ENCODE measurements at places on chromosomes 2 and 18.

DNA sequence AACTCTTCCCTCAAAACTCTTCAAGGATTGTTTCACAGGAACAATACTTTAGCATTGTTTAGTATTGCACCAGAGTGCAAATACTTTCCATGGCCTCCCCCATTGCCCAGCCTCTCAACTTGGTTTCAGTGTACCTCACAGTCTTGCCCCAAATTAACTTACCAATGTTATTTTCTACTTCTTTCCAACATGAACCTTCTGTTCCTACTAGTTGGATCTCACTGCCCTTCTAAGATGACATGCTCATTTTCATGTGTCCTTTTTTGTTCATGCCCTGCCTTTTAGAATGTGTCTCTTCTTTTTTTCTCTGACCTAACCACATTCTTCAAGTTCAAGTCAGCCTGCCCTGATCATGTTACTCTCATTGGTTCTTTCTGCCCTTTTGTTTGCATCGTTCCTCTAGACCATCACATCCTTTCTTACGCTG, 4.1 kb downstream of the SPATS2L start:
- DNase-seq: no peak

- DNase-seq: no peak
Observed at GRCh38 chr2:177172034-177172880, 40.3 kb upstream of the HNRNPA3 start.

DNA sequence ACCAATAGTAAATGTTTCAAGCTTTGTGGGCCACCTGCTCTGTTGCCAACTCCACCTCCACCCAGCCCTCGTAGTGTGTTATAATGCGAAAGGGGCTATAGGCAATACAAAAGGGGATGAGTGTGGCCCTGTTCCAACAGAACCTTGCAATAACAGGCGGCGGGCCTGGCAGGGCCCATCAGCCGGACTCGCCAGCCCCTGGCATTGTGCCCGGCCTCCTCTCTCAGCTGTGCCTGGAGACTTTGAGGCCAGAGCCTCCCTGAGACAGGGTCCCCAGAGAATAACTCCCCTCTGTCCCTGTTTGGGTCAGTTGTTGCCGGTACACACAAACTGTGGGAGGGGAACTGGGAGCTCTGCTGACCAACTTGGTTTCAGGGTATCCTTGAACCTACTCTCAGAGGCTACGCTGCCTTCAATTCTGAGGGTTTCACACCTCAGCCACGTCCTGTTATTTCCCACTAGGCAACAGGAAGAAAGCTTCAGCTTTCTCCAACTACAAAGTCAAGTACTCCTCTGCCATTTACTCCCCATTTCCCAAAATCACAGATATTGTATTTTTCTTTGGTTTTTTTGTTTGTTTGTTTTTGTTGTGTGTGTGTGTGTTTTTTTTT, 58.0 kb upstream of the ZNF236 start:
- no peak for DNase-seq

DNA sequence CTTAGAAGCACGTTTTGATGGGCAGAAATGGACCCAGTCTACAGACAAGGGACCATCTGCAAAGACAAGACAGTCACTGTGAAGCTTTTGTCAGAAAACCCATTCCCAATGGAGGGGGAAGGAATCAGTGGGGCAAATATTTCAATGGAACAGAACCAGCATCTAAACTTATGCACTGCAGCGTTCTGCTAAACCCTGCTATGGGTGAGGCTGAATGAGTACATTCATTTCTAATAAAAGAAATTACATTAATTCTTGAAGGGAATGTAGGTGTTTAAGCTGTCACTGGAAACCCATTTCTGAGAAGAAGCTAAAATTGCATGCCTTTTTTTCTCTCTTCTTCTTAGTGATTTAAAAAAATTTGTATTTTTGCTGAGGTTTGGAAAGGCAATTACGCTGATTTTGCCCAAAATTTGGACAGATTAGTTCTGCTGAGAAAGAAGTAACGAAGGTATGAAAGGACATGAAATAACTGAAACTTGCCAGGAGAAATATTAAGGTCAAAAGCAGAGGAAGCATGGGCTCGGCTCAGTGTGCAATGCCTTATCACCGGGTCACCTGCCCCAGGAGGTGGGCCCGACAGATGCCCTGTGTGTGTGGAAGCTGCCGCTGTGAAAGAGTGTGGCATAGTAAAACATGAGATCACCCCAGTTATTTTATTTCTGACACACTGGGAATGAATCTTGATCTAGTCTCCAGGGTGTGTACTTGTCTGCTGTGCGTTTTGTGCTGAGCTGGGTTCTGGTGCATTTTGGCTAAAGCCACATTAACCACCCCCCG, 24.2 kb downstream of the SH3RF3 start:
- no peak for DNase-seq

DNA sequence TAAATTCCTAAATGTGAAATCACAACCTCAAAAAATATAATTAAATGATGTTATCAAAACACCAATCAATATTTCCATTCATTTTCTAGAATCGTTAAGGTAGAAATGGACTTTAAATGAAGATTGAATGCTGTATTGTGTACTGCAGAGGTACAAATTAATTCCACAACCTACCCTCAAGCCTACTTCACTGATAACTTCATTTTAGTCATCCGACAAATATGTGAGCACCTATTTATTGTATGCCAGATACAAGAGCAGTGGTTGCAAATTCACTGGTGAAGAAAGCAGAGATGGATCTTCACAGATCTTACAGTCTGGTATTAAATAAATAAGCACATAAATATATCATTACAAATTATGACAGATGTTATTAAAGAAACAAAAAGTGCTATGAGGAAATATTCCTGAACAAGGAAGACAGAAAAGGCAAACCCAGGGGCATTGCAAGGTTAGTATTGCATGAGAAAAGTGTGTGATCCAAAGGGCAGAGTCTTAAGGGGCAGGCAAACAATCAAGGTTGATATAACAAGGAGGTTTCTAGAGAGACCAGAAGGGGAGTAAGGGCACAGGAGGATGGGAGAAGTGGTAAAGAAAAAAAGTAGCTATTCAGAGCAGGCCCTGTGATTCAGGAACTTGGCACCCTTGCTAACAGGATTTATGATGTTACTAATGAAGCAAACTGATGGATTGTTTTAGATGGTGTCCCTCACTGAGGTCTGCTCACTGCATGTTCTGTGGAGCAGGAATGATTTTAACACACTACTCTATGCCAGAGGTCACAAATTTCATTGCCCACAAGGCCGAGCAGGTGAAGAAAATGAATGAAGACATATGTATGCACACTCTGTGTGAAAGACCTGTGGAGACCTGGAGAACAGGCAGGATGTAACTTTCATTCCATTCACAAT, 128.0 kb upstream of the CCDC150 start:
- DNase-seq: no peak

DNA sequence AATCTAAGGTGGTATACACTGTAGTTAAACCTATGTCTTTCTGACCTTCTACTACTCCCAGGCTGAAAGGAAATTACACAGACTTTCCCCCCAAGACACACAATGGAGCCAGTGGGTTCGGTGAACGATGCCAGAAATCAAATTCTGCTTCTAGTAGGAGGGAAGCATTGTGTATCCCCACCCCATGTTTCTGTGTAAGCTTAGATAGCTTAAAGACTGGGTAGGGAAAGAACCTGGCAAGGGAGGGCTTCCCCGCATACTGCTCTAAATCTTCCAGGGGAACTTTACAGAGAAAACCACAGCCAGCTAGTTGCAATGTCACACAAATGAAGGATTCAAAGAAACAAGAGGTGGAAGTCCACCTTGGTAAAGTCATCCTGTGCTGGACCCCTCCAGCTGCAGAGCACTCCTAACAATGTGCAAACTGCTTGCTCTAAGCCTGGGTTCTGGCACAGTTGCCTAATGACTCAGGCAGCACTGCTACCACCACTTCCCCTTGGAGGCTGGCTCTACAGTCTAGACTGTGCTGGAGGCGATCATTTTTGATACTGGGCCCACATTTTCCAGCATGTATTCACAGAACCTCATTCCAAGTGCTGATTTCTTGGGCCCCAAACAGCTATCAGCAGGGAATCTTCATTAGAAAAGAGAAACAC, 47.5 kb downstream of the TRIB2 start:
- no peak for DNase-seq

GRCh38 chr2:110948027-110948674, 172.6 kb upstream of the BCL2L11 start:
- DNase-seq: no peak

GRCh38 chr18:25350489-25351251, 1.3 kb downstream of the ZNF521 start:
- DNase-seq: peak; percentile 71

DNA sequence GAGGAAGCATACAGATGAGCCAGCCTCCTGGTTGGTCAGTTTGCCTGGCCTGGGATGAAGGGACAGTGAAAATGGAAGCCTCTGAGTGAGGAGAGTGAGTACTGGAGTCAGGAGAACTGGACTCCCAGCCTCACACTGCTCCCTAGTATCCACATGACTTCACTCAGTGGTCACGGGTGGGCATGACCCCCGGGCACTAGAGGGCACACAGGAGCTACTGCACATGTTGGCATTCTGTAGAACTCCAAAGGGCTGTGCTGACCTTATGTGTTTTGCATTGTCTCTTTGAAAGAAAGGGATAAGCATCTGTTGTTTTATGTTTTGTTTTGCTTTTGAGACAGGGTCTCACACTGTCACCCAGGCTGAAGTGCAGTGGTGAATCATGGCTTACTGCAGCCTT, 23.7 kb downstream of the NCAPH start:
- no peak for DNase-seq

- DNase-seq: no peak
Observed at GRCh38 chr2:80244905-80245584, 59.5 kb downstream of the LRRTM1 start.

DNA sequence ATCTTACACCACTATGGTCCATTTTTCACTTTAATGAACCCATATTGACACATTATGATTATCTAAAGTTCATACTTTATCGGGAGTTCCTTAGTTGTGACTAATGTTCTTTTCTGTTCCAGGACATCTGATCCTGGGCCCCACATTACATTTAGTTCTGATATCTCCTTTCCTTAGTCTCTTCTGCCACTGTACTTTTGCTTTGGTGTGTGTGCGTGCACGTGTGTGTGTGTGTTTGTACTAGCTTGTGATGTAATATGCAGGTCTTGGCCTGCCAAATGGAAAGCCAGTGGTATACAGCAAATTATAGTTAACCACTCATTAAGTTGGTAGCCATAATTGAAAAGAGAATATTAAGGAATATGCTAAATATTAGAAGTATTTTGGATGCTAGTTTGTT, 88.0 kb downstream of the CDC42EP3 start:
- DNase-seq: no peak

- no peak for DNase-seq
Observed at GRCh38 chr2:149180226-149180875, 141.9 kb downstream of the LYPD6B start.

GRCh38 chr2:240502430-240503121, 55.2 kb downstream of the ANKMY1 start:
- no peak for DNase-seq

- no peak for DNase-seq
Observed at GRCh38 chr18:10743766-10744165, 217.9 kb downstream of the NAPG start.

- no peak for DNase-seq
Observed at GRCh38 chr18:42156281-42156680, 201.2 kb downstream of the PIK3C3 start.

GRCh38 chr2:170255971-170256370, 78.0 kb downstream of the MYO3B start:
- no peak for DNase-seq

- no peak for DNase-seq
Observed at GRCh38 chr2:126864861-126865260, 33.8 kb upstream of the TEX51 start.

GRCh38 chr2:187617120-187617519, 62.9 kb upstream of the TFPI start:
- no peak for DNase-seq

DNA sequence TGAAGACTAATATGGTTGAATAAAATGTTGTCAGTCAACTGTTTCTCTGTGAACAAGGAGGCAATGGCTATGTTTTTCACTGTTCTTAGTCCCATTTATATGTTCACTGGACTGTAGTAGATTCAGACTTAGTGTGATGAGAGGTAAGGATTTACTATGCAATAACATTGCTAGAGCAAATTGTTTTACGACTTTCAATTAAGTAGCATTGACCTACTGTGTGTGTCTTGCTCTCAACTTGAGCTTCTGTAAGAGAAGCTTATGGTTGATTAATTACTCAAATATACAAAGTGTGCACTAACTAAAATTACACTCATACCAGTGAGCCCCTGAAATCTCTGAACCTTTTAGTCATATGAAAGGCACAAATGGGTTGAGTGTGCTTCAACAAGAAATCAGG, 168.6 kb downstream of the RAPGEF4 start:
- no peak for DNase-seq

GRCh38 chr2:12452185-12452584, 264.6 kb upstream of the TRIB2 start:
- no peak for DNase-seq

- DNase-seq: no peak
Observed at GRCh38 chr2:233267516-233268245, 16.2 kb downstream of the ATG16L1 start.

DNA sequence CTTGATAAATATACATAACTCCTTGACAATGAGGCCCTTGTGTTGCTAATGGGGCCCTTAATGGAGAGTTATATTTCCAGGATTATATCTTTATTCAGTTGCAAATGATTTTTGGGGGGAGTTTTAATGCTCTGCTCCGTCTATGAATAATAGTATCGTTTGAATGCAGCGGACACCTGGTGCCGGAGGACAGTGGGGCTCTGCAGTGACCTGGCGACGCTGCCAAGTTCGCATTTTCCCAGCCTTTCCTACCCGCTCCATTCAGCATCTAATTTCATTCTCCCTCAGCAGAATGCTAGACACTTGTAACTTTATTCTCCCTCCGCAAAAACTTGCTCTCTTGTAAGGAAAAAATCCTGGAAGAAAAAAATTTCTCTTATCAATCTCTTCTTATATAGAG, 257.6 kb upstream of the SALL3 start:
- DNase-seq: no peak

DNA sequence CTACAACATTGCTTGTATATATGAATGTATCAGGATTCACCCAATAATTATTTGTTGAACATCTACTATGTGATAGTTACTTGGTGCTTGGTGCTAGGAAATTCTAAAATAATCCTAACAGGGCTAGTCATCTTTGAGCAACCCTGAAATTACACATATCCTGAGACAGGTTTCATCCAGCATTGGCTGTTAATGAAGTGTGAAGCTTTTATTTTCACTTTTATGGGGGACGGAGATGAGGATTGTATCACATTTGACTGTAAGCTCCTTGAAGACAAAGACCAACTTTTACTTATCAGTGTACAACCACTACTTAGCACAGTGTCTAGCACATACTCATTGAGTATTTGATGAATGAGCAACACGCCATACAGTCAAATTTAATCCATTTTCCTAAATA, 6.8 kb upstream of the GALM start:
- DNase-seq: no peak

GRCh38 chr18:30991397-30991796, 51.1 kb downstream of the DSC3 start:
- DNase-seq: no peak

DNA sequence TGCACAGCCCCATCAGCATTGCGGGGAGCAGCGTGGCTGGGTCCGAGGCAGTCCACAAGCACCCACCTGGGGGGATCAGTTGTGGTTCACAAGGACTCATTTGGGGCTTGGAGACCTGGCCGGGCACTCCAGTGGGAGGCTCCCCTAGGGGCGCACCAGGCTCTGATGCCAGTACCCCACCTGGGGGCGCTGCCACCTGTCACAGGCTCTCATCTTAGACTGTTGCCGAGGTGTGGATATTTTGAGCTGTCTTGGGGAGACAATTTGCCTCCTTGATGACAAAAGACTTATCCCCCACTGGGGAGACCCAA, 3.0 kb downstream of the ADRA2B start:
- DNase-seq: no peak

- peak; percentile 56 for DNase-seq
Observed at GRCh38 chr2:30225131-30225762, 6.1 kb upstream of the LBH start.

GRCh38 chr2:221431477-221431876, 140.6 kb downstream of the EPHA4 start:
- no peak for DNase-seq
